ENCODE measurements at places on chromosomes 2 and 18.

GRCh38 chr2:231514951-231515297 is 15.3 kb downstream of the NMUR1 start:
- H3K4me1 ChIP-seq = peaks cover 19% of the 10 kb centered on the region
- peak overlapping the region; percentile 92 for H3K27ac ChIP-seq
- H3K4me3 ChIP-seq = peak overlapping the region; percentile 89
- H3K27me3 ChIP-seq = peaks cover 18% of the 10 kb centered on the region

DNA sequence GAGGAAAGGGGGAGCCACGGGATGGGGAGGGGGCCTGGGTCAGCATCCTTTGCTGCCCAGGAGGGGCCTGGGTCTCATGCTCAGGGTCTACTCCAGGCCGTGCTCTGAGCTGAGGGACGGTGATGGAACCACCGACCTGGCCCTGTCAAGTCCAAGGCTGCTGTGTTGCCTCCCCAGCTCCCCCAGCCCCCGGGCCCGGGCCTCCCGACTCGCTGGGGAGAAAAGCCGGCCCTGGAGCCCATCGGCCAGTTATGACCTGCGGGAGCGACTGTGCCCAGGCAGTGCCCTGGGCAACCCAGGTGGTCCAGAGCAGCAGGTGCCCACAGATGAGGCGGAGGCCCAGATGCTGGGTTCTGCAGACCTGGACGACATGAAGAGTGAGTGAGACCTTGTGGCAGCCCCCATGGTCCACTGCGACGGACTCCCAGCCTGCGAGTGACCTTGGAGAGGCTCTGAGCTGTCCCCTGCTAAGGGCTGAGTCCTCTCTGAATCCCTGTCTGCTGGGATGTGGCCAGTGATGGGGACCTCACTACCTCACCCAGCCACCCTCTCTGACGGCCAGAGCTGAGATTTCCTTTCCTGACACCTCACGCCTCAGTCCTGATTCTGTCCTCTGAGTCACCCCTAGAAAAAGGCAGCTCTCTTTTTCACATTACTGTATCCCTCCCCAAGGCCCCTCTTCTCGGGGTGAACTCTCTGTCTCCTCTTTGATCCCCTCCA is 2.7 kb downstream of the SLC4A3 start:
- no peak overlapping the region for H3K4me3 ChIP-seq
- H3K27ac ChIP-seq = no peak overlapping the region
- H3K4me1 ChIP-seq = no peaks in the 10 kb centered on the region
- peaks cover 16% of the 10 kb centered on the region for H3K27me3 ChIP-seq

GRCh38 chr2:224723586-224724217 is 7.5 kb upstream of the CCDC195 start:
- no peaks in the 10 kb centered on the region for H3K36me3 ChIP-seq
- peaks cover 3% of the 10 kb centered on the region for H3K27me3 ChIP-seq
- no peak overlapping the region for H3K4me3 ChIP-seq
- no peaks in the 10 kb centered on the region for H3K4me1 ChIP-seq

- no peak overlapping the region for H3K27ac ChIP-seq
- peaks cover 5% of the 10 kb centered on the region for H3K4me1 ChIP-seq
- DNase-seq = no peak
- no peaks in the 10 kb centered on the region for H3K27me3 ChIP-seq
Observed at GRCh38 chr2:10223932-10224720, 78.6 kb upstream of the HPCAL1 start.

- H3K27me3 ChIP-seq = no peaks in the 10 kb centered on the region
- no peak overlapping the region for H3K27ac ChIP-seq
- H3K4me3 ChIP-seq = no peak overlapping the region
- DNase-seq = no peak
Observed at GRCh38 chr2:39640107-39640506, 25.6 kb upstream of the TMEM178A start.

- peaks cover 3% of the 10 kb centered on the region for H3K4me1 ChIP-seq
- no peak for DNase-seq
- H3K36me3 ChIP-seq = peaks cover 2% of the 10 kb centered on the region
- H3K27ac ChIP-seq = no peak overlapping the region
- no peak overlapping the region for H3K4me3 ChIP-seq
- H3K27me3 ChIP-seq = no peaks in the 10 kb centered on the region
Observed at GRCh38 chr18:79458131-79458838, 62.6 kb downstream of the NFATC1 start.

DNA sequence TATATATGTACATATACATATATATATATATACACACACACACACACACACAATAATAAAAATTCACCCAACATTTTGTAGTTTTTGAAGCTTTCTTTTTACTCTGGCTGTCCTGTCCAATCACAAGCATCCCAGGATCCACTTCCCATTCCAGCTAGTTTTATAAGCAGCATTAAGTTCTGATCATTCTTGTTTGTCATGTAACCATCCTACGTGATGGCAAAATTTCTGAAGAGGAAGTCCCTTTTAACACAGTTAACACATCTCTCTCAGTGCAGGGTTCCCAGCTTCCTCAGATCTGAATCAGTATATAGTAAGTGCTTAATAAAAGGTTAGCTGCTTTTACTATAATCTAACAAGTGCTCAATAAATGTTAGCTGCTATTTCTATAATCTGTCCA is 26.4 kb downstream of the MYOM1 start:
- H3K27ac ChIP-seq = no peak overlapping the region
- no peaks in the 10 kb centered on the region for H3K36me3 ChIP-seq
- H3K4me1 ChIP-seq = no peaks in the 10 kb centered on the region

- H3K4me1 ChIP-seq = no peaks in the 10 kb centered on the region
- no peak overlapping the region for H3K27ac ChIP-seq
- no peaks in the 10 kb centered on the region for H3K27me3 ChIP-seq
- H3K36me3 ChIP-seq = no peaks in the 10 kb centered on the region
Observed at GRCh38 chr2:77831898-77832297, 309.7 kb upstream of the LRRTM4 start.

- peak overlapping the region; percentile 19 for H3K4me3 ChIP-seq
- DNase-seq = no peak
- peaks cover 12% of the 10 kb centered on the region for H3K27me3 ChIP-seq
- H3K4me1 ChIP-seq = peaks cover 16% of the 10 kb centered on the region
- peak overlapping the region; percentile 75 for H3K27ac ChIP-seq
- H3K36me3 ChIP-seq = no peaks in the 10 kb centered on the region
Observed at GRCh38 chr18:23049698-23050373, 85.4 kb upstream of the CABLES1 start.

- no peaks in the 10 kb centered on the region for H3K27me3 ChIP-seq
- H3K36me3 ChIP-seq = peaks cover 28% of the 10 kb centered on the region
- no peak for DNase-seq
- no peak overlapping the region for H3K27ac ChIP-seq
- no peak overlapping the region for H3K4me3 ChIP-seq
Observed at GRCh38 chr2:156511803-156512202, 75.6 kb downstream of the GPD2 start.

DNA sequence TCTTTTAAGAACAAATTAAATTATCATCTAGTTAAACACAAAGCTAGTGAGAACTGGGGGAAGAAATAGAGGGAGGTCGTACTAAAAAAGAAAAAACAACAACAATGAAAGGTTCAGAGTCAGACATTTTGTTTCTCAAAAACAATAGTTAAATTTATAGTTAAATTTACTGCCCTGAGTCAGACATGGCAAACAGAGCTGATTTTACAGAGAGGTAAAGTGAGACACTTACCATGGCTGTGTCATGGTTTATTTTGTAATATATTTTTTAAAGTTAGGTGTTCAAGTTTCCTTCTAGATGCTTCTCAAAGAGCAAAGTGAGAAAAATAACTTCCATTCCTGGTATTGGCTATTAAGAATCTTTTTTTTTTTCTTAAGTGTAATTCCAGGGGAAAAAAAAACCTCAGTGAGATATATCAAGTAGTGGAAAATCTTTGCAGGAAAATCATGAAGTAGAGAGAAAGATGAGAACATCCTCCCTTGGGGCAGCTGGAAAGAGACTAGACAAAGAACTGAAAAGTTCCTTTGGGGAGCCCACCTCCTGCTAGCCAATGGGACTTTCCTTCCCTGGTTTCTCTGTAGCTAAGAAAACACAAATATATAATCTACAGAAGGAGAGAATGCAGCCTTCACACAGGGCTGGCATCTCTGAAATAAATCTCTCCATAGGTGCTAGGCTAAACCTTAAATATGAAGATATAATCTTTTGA is 12.3 kb downstream of the KLF7 start:
- DNase-seq = no peak
- no peak overlapping the region for H3K27ac ChIP-seq
- no peaks in the 10 kb centered on the region for H3K27me3 ChIP-seq
- peaks cover 30% of the 10 kb centered on the region for H3K36me3 ChIP-seq

GRCh38 chr2:121007490-121007853 is 271.8 kb downstream of the GLI2 start:
- H3K27ac ChIP-seq = no peak overlapping the region
- H3K4me1 ChIP-seq = no peaks in the 10 kb centered on the region
- peaks cover 9% of the 10 kb centered on the region for H3K27me3 ChIP-seq
- no peaks in the 10 kb centered on the region for H3K36me3 ChIP-seq
- H3K4me3 ChIP-seq = no peak overlapping the region
- no peak for DNase-seq
